ENCODE measurements at places on chromosomes 7 and 10. TPM values are rescaled to one million over a fixed set of nuclear protein-coding genes. Genes with fewer than 3 reads are reported as not detected.

ARHGEF35 gene
- 6.3 TPM for total RNA-seq

GRID2IP gene
- not detected for total RNA-seq

DDC gene
- total RNA-seq, result not detected

FGFR2 gene
- total RNA-seq, result 16.1 TPM

MRLN gene
- total RNA-seq, result not detected

COL17A1 gene
- 1,169 TPM for total RNA-seq

PPP3CB gene
- total RNA-seq, result 20.3 TPM

SLC26A4 gene
- total RNA-seq, result 0.11 TPM

RAB19 gene
- total RNA-seq, result not detected

SMKR1 gene
- total RNA-seq, result not detected

BEND7 gene
- 10.6 TPM for total RNA-seq

EGR2 gene
- 0.22 TPM for total RNA-seq

PARD3 gene
- 37.2 TPM for total RNA-seq

TAS2R41 gene
- not detected for total RNA-seq

MEOX2 gene
- not detected for total RNA-seq

CUZD1 gene
- total RNA-seq, result 0.39 TPM

THNSL1 gene
- 4.7 TPM for total RNA-seq

LRRD1 gene
- total RNA-seq, result 0.11 TPM

TMEM120A gene
- total RNA-seq, result 51.0 TPM

CHAT gene
- total RNA-seq, result 2.0 TPM

LHFPL3 gene
- not detected for total RNA-seq

CHN2 gene
- 25.5 TPM for total RNA-seq

ENO4 gene
- total RNA-seq, result not detected

NRCAM gene
- 14.6 TPM for total RNA-seq

TMEM273 gene
- total RNA-seq, result not detected

FZD8 gene
- 19.6 TPM for total RNA-seq

ETV1 gene
- 0.39 TPM for total RNA-seq

PROSER2 gene
- 11.8 TPM for total RNA-seq

GPR37 gene
- total RNA-seq, result 2.0 TPM

SLC29A3 gene
- total RNA-seq, result 50.4 TPM

SERPINE1 gene
- 183 TPM for total RNA-seq

LAMTOR4 gene
- total RNA-seq, result 91.9 TPM

PRR15 gene
- 286 TPM for total RNA-seq

STK31 gene
- 0.39 TPM for total RNA-seq

ARHGEF5 gene
- total RNA-seq, result 29.1 TPM

PLAC9 gene
- total RNA-seq, result not detected

MOGAT3 gene
- not detected for total RNA-seq

ZNF37A gene
- 7.5 TPM for total RNA-seq

DYNC1I1 gene
- 1.6 TPM for total RNA-seq

GFRA1 gene
- under 0.01 TPM for total RNA-seq

STEAP1B gene
- total RNA-seq, result not detected

FAM237B gene
- not detected for total RNA-seq

C7orf57 gene
- total RNA-seq, result 0.39 TPM

CPXM2 gene
- total RNA-seq, result 3.3 TPM

OR2A42 gene
- not detected for total RNA-seq

PNLIPRP1 gene
- total RNA-seq, result not detected

SCIN gene
- 0.79 TPM for total RNA-seq

SPAM1 gene
- not detected for total RNA-seq

ASB15 gene
- total RNA-seq, result not detected

JAKMIP3 gene
- total RNA-seq, result under 0.01 TPM

Measured in placental epithelial cell (primary cell).